ENCODE measurements at places on chromosomes 7 and 10.

DNA sequence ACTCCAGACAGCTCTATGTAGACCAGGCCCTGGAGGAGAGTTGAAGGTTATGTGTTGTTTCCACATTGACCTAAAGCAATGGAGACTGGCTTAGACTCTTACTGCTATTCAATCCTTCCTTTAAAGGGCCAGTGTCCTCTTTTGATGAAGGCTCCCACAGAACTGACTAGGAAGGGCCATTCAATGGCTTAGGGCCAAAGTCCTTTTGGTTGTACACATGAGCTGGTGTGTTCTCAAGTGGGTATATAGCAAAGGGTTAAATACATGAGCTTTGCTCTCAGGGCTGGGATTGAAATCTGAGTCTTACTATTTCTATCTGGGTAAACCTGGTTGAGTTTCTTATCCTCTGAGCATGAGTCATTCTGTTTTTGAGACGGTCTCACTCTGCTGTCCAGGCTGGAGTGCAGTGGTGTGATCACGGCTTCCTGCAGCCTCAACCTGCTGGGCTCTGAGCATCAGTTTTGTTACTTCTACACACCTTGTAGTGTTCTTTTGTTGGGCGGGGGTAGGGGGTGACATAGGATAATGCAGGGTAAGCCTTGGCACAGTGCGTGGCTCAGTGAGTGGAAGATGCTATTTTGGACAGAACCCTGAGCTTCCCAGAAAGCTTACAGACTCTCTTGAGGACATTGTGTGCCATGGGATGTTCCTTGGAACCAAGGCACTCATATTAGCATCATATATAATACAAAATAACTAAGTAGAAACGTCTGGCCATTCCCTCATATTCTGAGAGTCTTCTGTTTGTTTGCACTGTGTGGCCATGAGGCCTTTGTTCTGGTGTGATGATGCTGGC, 90.1 kb downstream of the ABCC2 start:
- no peak for DNase-seq

DNA sequence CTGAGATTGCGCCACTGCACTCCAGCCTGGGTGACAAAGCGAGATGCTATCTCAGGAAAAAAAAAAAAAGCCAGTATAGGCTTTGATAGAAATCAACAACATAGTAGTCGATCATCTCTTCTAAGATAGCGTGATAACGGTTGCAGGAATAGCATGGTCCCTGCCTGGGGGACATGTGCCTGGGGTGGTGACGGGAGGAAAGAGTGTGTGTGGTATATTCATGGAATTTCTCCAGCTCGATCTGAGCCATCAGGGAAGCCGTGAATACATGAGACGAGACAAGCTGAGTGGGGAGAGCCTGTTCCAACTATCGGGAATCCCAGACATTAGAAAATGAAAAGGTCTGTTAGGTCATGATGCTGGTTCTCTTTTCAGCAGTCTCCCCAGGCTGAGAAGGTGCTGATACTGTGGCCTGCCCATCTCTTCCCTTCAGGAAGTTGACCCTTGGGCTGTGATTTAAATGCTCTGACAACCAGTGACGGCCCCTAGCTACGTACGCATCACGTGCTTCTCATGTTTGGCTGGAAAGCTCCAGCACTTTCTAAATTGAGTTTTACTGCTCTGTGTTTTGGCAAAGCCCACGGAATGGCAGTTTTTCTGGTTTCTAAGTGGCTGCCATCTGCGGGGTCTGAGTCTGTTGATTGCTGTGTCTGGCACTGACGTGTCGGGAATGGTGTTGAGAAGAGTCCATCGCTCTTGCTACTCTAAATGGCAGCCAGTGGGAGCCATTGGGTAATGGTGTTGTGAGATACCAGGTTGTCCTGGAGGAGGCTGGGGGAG, 229.3 kb downstream of the CCDC3 start:
- DNase-seq, result no peak

GRCh38 chr10:110568055-110568735, 700 bp downstream of the SMC3 start:
- peak; percentile 57 for DNase-seq

- no peak for DNase-seq
Observed at GRCh38 chr7:143383642-143383957, 2.5 kb downstream of the ZYX start.

DNA sequence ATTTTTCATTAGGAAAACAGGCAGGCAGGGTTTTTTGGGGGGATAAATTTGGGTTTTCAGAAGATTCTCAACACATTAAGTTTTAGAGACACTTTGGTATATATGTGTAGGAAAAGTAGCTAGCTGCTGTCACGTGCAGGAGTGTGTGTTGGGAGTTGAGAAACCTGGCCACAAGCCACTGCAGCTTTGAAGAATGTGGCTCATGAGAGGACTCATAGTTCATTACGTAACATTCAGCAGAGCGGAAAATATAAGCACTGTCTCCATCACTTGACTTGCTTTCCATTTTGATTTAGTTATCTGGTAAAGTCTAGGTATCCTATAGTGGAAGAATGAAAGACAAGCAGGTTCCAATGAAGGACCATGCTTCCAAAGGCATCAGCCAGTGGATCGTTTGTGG, 31.2 kb downstream of the SMNDC1 start:
- no peak for DNase-seq

DNA sequence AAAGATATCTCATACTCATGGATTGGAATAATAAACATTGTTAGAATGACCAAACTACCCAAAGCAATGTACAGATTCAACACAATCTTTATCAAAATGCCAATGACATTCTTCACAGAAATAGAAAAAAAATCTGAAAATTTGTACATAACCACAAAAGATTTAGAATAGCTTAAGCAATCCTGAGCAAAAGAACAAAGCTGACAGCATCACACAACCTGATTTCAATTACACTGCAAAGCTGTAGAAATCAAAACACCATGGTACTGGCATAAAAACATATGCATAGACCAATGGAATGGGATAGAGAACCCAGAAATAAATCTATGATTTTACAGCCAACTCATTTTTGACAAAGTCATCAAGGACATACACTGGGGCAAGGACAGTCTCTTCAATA, 130.0 kb upstream of the TMEM72 start:
- DNase-seq, result no peak
